Stimulated activated effector memory CD8-positive, alpha-beta T cell treated with anti-CD3 and anti-CD28 coated beads, Interleukin-12 subunit alpha, Interleukin-12 subunit beta, amount 100 ng/mL, for 72 hours (primary cell): ENCODE measurements at places on chromosomes 3 and 15.

DNA sequence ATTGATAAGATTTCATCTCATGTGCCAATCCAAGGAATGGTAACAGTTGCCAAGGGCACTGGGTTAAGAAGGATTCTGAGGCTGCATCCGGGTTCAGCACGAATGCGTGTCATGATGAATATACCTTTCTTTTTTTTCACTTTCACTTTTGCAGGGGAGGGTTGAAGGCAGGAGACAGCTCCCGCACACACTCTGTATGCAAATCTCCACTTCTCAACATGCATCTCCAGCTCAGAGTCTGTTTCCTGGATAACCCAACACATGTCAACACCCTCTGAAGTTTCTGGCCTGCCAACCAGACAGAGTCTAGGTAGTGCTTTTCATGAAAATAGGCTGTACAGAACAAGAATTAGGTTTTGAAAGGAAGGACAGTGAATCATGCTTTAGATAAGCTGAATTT is 21.6 kb downstream of the B4GALT4 start:
- DNase-seq, result no peak

DNA sequence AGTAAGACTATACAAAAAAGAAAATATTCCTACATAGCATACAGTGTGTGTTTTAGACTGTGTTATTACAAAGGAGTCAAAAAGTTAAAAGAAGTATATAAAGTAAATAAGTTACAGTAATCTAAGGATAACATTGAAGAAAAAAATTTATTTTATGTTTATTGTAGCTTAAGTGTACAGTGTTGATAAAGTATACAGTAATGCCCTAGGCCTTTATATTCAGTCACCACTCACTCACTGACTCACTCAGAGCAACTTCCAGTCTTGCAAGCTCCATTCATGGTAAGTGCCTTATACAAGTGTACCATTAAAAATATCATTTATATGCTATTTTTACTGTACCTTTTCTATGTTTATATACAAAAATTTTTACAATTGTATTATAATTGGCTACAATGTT is 220.1 kb downstream of the BCHE start:
- DNase-seq, result no peak

GRCh38 chr3:129348734-129349133 is 70.1 kb downstream of the HMCES start:
- DNase-seq, result no peak

- no peak for DNase-seq
Measured at GRCh38 chr15:92661956-92662355, 6.4 kb upstream of the FAM174B start.

DNA sequence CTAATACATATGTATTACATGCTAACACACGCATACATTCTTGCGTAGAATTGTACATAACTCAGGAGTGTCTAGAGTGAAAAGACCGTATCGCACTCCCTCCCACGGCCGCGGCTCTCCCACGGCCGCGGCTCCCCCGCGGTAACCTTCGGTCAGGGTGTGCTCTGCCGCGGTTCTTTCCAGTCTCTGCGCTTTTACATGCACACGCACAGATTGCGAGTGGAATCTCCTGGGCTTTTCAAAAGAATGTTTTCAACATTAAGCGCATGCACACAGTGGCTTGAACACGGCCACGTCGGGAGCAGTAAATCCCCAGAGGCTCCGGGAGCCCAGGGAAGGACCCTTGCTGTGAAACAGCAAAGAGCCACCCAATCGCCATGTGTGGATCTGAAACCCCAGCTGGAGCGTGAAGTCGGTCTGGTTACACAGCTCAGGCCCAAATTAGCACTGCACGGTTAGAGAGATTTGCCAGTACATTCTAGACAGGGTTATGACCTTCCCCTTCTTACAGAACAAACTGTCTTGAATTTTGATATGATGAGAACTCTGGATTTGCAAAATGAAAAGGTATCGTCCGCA is 805 bp upstream of the RGMA start:
- no peak for DNase-seq

- DNase-seq, result no peak
Measured at GRCh38 chr15:58564981-58565380, 133.2 kb downstream of the LIPC start.

DNA sequence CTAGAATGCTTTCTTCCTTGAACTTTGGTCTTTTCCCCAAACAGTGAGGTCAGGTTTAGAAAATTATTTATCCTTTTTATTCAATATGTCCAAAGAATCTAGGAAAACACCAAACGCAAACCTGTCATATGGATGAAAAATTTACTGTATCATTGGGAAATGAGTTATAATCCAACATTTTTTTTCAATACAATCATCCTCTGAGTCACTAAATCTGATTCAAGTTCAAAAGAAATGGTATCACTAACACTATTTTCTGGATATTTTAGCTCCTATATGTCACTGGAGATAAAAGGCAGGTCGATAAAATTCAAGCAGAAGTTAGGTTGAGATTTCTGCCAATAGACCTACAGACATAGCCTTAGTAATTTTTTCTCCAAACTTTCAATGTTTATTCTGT is 591.6 kb upstream of the AGTR1 start:
- no peak for DNase-seq

- no peak for DNase-seq
Measured at GRCh38 chr3:197375001-197375441, 76.6 kb upstream of the DLG1 start.

- DNase-seq, result no peak
Measured at GRCh38 chr3:11587766-11588165, 55.9 kb downstream of the VGLL4 start.

DNA sequence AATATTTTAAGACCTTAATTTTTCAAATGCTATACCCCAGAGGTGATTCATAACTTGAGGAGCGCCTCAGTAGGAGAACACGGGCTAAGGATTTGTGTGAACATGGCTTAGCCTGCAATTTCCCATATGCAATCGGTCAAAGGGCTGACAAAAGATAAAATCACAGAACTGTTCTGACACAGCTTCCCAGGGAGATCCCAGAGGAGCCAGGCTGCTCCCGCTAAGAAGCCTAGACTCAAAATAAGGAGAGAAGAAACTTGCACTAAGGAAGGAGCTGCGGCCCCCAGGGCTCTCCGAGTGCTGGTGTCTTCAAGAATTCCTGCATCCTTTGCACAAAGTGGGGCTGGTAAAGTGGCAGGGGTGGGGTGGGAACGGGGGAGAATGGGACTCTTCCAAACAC is 106.3 kb upstream of the DLG1 start:
- no peak for DNase-seq

DNA sequence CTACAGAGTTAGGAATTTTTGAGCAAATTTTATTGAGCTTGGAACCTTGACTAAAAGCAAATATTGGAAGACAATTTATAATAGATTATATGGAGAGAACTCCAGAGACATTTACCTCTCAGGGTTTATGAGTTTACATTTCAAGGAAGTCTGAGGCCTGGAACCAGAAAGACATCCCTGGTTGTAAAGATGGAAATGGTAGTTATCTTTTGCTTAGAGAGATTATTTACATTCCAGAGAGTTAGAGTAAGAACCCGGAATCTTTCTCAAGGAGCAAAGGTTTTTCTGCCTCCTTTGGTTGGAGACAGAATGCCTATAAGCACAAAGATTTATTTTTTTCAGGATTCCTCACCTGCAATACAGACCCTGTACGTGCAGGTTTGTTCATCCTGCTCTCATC is 458.1 kb downstream of the TBL1XR1 start:
- DNase-seq, result no peak

DNA sequence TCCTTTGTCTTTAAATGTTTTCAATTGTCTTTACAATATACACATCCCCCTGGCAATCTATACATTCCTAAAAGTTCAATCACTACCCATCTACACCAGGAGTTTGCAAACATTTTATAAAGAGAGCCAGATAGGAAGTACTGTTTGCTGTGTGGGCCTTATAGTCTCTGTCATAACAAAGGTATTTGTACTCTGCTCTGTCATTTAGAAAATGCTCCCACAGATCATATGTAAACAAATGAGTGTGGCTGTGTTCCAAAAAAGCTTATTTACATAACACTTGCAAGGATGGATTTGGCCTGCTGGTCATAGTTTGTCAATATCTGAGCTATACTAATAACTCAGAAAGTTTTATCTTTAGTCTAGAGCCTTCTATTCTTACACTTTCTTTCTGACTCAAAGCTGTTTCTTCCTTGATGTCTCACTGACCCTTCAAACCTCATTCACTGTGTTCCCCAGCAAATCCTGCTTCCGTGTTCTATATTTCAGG is 511.9 kb downstream of the GBE1 start:
- no peak for DNase-seq
